ENCODE measurements at places on chromosomes 1 and 21. TPM values are rescaled to one million over a fixed set of nuclear protein-coding genes. Genes with fewer than 3 reads are reported as not detected.

DNA sequence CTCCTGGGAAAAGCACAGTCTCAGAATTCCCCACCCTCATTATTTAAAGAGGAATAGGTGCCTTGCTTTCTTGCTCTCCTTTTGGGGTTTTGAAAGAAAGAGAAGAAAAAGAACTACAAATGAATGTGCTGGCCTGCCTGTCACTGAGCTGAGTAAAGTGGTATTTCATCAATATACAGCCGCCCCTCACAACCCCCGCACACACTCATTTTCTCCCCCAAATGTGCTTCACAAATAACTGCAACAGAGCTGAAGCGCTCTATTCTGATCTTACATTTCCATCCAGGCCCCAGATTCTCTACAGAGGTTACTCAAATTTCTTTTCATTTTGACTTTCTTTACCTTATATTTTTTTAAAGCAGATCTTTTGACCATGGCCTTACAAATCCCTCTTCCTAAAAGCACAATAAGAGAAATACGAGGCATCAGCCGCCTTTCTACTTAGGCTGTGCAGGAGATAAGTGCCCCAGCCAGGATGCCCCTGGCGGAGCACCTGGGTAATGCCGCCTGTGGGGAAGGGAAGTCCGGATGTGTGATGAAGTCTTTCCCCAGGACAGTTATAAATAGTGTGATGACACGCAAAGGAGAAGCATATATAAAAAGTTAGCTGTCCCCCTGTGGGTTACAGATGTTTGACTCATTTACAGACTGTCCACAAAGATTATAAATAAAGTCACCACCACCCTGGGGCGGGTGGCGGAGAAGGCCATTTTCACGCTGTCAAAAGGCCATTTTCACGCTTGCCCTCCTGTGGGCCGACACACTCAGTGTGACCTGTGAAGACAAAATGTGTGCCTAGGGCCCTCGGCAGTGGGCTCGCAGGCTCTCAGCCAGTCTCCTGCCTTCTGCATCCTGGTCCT, 6.5 kb downstream of the KCNN3 start:
- no peak for DNase-seq

RHD gene
- not detected for total RNA-seq

DNA sequence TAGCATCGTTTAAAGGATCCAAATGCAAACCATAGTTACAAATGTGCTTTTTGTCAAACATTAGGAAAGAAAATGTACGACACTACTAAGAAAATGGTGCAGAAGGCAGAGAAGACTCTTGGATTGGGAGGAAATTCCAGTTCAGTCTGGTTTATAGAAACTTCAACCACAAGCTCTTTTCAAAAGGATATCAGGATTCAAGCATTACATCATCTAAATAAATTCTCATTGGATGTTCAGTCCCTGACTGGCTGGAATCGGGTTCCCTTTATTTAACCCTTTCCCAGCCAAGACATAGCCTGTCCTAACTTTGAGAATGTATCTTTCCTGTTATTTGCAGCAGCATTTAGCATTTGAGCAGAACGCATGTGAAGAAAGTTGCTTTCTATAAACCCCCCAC, 184.6 kb downstream of the LMO4 start:
- no peak for DNase-seq

DMRTB1 gene
- not detected for total RNA-seq

IGSF3 gene
- 2.7 TPM for total RNA-seq

NR1I3 gene
- not detected for total RNA-seq

IVL gene
- total RNA-seq: not detected

GRCh38 chr1:224785040-224785328, 144.5 kb upstream of the DNAH14 start:
- DNase-seq: no peak

DNA sequence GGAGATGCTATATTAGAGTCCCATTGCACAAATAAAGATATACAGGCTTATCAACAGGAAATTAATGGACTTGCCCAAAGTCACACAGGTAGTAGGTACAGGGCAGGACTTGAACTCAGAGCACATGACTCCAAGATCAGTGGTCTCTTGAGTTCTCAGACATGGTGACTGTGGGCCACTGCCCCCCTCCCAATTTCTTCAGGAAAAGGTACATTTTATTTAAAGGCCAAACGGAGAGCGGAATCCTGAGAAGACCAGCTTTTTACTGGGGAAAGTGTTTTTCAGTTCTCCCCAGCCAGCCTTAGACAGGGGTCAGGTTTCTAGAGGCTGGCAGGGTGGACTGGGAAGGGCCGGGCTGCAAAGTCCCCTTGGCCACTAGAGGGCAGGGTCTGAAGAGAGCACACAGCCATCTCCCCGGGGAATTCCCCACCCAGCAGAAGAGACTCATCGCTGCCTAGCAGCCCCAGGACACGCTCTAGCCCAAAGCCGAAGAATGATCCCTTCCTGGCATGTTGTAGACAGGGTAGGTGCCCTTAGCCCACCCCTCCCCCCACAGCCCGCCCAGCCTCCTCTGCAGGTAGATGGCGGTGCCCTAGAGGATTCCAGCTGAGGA, 29.7 kb downstream of the ACP6 start:
- peak; percentile 42 for DNase-seq

- no peak for DNase-seq
These were observed 3.8 kb downstream of the DR1 start for GRCh38 chr1:93349231-93350135.

- DNase-seq: no peak
These were observed 12.6 kb downstream of the IL10RB start for GRCh38 chr21:33278721-33279120.

SRSF10 gene
- total RNA-seq: 152 TPM

GRCh38 chr1:88802950-88803349, 88.4 kb downstream of the GTF2B start:
- DNase-seq: no peak

CFHR4 gene
- not detected for total RNA-seq

LAPTM5 gene
- 327 TPM for total RNA-seq

XCL1 gene
- 1.3 TPM for total RNA-seq

DNA sequence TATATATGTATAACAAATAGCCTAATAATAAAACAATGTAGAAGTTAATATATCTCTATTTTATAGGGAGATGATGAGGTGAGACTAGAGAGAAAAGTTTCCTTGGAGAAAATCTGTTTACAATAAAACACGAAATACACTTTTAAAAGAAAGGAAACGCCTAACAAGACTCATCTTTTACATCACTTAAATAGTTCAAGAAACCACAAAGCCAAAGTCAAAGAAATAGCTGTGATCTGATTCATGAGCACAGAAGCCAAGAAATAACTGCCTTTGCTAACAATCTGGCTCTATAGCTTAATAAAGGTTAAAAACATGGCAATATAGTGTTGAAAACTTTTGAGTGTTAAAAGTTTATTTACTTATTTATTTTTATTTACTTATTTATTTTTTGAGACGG, 61.5 kb downstream of the TOR3A start:
- DNase-seq: no peak

DNA sequence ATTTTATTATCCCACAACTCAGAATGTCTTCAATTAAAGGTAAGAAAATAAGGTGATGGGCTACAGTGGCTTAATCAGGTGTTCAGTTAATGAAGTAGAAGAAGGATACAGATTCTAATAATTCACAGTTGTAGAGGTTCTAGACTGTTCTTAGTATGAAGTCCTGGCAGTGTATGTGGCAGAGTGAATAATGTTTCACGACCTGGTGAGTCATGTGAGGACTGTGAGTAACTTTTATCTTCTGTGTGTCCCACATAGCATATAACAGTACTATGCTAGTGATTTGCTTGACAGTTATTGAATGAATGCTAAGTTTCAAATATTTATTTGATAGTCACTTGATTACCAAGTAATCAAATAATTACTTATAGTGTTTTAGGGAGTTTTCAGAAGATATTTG, 20.0 kb downstream of the SLC16A4 start:
- DNase-seq: no peak

DNA sequence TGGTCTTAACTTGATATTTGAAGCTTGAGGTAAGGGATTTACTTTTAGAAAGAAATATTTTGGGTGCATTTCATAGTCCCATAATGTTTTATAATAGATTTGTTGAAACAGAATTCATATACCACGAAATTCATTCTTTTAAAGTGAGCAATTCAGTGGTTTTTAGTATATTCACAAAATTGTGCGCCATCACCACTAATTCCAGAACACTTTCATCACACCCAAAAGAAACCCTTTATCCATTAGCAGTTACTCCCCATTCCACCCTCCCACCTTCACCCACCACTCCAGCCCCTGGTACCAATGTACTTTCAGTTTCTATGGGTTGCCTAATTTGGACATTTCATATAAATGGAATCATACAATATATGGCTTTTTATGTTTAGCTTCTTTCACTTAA, 38.9 kb upstream of the DMRTB1 start:
- DNase-seq: no peak

DNA sequence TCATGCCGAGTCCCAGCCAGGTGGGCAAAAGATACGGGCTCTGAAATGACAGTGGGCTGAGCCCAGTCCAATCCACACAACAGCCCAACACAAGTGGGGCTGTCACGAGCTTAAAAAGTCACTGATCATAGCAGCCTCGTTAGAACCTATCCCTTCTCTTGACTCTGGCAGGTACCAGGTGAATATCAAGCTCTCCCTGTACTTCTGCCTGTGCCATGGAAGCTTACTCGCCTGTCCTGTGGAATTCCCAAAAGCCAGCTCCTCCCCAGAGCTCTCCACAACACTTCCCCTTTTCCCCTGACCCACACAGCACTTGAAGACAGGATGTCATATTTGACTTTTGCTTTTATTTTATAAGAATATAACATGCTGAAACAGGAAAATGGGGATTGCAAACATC, 5.9 kb downstream of the RGS16 start:
- no peak for DNase-seq

DNA sequence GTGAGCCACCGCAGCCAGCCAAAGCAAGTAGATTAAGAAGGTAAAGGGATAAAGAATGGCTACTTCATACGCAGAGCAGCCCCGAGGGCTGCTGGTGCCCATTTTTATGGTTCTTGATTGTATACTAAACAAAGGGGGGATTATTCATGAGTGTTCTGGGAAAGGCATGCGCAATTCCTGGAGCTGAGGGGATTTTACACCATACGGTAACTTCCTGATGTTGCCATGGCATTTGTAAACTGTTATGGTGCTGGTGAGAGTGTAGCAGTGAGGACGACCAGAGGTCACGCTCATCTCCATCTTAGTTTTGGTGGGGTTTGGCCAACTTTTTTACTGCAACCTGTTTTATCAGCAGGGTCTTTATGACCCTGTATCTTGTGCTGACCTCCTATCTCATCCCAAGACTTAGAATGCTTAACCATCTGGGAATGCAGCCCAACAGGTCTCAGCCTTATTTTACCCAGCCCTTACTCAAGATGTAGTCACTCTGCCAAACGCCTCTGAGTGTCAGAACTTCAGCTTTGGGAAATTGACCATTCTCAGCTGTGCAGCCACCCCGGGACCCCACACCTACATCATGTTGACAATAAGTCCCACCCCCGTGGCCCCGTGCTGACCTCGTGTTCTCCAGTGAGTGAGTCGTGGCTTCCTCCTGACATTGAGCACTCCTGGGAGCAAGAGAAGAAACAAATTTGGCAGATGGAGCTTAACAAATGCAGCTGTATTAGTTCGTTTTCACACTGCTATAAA, 149.4 kb upstream of the COL6A1 start:
- no peak for DNase-seq

FAM72D gene
- 0.24 TPM for total RNA-seq

DNA sequence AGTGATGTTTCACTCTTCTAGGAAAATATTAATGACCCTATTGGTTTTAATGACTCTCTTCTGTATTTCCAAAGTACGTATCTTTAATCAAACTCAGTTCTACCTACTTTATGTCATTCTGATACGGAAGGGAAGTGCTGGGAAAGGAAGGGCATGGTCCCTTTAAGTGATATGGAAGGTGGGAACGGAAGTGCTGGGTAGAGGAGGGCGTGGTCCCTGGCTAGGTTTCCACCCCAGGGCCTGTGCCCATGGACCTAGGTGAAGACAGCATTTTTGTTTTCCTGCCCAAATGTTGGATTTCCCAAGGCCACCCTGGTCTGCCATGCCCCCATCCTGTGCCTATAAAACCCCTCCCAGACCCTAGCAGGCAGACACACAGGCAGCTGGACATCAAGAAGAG, 24.0 kb downstream of the RGS4 start:
- no peak for DNase-seq

AMY1B gene
- total RNA-seq: not detected

- DNase-seq: no peak
These were observed 122.6 kb downstream of the KCNJ6 start for GRCh38 chr21:37793660-37794059.

LCE2C gene
- total RNA-seq: not detected

DNA sequence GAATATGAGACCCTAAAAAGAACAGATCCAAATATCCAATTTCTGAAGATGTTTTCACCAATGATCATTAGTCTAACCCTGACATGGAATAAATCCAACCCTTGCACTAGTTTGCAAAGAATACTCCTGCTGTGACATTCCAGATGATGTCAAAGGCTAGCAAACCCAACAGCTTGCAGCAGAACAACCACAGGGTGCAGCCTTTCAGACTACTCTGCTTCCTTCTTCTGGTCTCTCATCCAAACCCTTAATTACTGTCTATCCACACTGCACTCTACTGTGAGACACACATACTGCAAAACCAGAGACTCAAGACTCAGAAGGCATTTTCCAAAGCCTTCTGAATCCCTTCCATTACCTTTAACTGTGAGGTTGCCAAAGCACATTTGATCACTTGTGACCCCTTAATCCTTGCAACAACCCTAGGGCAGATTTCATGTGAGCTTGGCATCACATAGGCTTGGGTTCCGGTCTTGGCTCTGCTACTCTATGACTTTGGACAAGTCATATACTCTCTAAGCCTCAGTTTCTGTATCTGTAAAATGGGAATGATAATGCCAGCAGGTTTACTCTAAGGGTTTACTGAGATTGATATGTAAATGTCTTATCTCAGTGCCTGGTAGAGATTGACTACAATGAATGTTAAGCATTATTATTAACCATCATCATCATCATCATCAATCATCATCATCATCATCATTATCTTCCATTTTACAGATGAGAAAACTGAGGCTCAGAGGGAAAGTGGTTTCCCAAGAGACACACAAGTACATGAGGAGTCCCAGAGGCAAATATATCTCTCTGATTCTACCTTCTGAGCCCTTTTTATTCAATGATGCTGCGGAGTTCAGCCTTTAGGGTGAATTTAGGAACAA, 94.5 kb downstream of the SYF2 start:
- no peak for DNase-seq

- DNase-seq: peak; percentile 31
These were observed 1.7 kb upstream of the JUN start for GRCh38 chr1:58785442-58786058.

All from omental fat pad (tissue), 4 donors.